CD4-positive, alpha-beta T cell treated with Interleukin-2 at 100 ng/mL for 4 hours (primary cell): ENCODE measurements at places on chromosomes 4 and X.

- no peak for DNase-seq
Measured at GRCh38 chrX:150463566-150463965, 100.4 kb downstream of the MAMLD1 start.

DNA sequence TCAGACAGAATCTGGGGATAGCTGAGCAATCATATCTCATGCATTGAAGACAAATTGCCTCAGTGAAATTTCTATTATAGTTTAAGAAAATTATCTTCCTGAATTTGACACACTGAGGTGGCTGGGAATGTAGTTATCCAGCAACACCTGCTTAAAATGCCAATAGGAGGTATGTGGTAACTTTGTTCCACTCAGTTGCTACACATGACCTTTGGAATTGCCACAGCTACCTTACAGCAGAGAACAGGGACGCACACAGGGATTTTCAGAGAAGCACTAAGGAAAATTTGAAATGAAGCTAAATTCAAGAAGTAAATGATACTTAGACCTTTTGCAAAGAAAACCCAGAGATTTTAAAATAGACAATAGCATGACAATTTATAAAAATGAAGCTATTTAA, 264.6 kb downstream of the IL1RAPL1 start:
- DNase-seq: no peak

DNA sequence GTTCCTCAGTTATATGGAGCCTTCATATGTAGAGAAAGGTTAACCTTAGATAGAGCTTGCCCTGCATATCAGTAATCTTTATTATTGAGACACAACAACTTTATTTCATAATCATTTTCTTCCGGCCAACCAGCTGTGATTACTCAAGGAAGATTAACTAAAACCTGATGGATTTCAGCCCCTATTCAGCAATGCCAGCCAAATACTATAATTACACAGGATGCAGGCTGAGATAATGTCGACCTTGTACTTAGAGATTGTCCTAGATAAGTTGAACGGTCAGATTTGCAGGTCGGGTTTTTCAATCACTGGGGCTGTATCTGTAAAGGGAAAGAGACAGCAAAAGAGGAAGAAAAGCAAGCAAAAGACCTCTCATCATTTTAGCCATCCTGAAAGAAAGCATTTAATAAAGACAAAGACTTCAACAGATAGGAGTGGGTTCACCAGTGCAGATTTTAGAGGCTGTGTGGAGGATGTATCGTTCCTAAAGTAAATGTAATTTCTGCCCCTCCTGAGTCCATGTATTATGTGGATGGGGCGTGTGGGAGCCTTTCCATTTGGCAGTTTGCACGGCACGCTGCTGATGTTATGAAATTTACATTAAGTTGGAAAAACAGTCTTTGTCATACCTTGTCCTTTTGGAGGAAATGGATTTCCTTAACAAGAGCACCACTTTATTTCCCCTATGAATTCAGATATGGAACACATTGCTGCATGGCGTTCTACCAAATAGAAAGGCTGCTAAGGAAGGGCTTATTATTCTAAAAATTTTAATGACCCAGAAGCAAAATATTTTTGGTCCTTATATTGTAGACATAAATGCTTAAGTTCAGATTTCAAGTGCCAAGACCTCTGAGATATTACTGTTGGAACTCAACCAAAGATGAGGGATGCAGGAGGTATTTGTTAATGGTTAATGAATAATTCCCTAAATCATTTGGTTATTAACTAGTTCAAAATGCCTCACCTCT, 496.7 kb downstream of the SPRY1 start:
- no peak for DNase-seq

DNA sequence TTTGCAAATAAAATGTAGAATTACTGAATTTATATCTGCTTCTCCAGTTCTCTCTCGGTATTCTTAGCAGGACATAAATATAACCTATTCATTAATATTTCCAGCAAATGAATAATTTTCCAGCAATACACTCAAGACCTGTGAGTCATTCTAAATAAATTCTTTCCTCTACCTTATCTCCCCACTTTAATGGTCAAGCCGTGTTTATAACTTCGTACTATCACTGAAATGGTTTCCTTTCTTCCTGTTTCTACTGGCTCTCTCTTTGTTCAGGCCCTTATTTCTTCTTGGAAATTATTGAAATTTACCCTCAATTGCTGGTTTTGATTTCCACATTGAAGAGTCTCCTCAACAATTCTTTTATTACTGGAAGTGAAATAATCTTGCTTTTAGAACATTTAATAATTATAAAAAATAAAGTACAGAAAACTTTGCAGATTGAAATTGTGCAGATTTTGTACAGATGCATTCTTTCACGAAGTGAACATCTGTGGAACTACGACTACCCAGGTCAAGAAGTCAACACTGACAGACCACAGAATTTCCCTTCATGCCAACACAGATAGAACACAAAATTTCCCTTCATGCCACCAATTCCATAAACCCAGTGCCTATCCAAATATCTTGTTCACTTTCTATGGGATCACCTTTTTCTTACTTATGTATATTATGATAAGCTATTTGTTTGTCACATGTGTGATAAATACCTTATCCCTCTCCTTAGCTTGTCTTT, 205.7 kb downstream of the FAT4 start:
- DNase-seq: no peak

DNA sequence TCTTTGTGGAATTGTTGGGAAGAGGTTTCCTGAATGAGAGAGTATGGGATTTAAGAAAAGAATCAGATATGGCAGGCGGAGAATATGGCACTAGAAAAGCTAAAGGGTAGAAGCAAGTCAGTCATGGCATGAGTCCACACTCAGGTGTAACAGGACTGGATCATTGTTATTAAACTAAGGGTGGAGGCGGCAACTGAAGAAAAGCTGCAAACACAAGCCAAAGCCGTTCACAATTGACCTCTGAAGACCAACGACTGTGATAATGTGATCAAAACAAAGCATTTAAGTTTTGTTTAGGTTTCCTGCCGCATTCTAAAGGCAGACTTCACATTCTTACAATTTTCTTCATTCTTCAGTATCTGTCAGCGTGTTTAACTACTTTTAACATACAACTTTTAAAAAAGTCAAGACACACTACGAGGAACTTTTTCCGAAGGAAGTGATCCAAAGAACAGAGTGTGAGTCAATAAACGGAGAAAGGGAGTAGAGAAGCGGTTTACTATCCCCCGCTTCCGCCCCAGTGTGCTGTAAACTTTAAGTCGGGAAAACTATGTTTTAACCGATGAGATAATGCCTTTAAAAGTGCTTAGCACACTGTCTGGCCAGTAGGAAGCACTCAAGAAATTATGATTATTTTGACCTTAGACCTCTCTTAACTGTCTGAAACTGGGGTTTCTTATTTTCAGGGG, 909 bp upstream of the SLAIN2 start:
- DNase-seq: no peak
